ENCODE measurements at places on chromosomes 3 and 15.

DNA sequence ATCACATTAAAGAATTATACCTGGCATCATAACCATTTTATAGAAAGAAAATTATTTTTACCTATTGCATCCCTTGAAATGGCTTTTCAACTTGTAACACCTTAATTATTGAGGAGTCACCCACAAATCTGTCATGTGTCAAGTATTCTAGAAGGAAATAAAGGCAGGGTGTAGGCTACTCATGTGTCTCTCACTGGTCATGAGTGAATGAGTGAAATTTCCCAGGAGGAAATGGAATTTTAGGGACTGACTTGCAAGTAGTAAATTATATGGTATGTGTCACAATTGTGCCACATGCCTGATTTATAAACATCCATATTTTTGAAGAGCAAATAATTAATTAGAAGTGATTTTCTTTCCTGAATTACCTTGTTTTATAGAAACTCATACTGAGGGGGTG is 310.5 kb upstream of the ADAMTS9 start:
- DNase-seq, result no peak

GRCh38 chr15:98830034-98830634 is 177.5 kb downstream of the PGPEP1L start:
- no peak for DNase-seq

GRCh38 chr3:22372292-22373062 is 621.5 kb upstream of the ZNF385D start:
- DNase-seq, result peak; percentile 24

- DNase-seq, result no peak
Measured at GRCh38 chr3:126287171-126287535, 70.1 kb downstream of the KLF15 start.

DNA sequence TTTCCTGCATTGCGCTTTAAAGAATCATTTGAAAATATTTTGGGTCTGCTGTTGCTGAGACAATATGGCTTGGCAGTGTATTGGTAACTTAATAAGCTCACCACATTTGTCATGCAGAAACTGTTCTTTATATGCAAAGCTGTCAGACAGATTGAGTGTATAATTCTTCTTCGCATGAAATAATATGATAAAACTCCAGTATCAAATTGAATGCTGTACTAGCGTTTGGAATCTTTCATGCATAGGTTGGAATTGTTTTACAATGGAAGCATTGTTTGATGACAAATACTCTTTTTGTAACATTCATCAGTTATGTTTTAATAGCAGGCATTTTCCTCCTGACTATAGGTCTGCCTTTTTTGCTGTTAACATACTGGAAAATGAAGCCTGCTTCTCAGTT is 53.8 kb downstream of the RBMS3 start:
- no peak for DNase-seq

DNA sequence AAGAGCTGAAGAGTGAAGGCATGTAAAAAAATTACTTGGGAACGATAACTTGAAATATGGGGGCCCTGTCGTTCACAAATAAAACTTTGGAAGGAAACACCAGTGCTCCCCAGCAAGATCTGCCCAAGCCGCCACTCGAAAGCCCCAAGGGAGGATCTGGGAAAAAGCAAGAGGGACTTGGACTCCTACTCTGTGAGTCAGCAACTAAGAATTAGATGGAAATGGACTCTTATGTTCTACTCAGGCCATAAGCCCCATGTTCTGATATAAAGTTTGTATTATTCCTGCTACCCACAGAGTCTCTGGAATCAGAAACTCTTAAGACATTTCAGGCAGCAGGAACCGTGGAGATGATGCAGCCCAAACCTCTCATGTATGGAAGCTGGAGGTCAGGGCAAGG is 75.7 kb downstream of the ITGB5 start:
- DNase-seq, result peak; percentile 72

- DNase-seq, result no peak
Measured at GRCh38 chr3:144055604-144056003, 84.0 kb downstream of the DIPK2A start.

GRCh38 chr15:64877435-64877834 is 34.3 kb upstream of the ANKDD1A start:
- peak; percentile 70 for DNase-seq

- DNase-seq, result no peak
Measured at GRCh38 chr15:78358102-78358870, 18.1 kb downstream of the CRABP1 start.

- DNase-seq, result peak; percentile 51
Measured at GRCh38 chr3:129282727-129283327, 4.2 kb downstream of the HMCES start.

DNA sequence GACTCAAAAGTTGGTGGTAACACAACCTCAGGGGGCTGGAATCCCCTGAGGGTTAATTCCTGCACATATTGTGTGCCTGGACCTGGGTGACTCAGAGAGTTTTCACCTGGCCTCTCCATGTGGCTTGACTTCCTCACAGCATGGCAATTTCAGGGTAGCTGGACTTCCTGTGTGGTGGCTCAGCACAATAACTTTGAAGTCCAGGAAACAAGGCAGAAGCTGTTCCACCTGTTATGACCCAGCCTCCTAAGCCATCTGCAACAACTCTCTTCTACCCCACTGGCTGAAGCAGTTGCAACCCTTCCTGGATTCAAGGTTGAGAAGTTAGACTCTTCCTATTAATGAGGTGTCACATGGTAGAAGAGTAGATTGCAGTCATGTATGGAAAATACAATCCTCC is 58.4 kb downstream of the EDEM1 start:
- no peak for DNase-seq

GRCh38 chr3:101193957-101194356 is 126.4 kb downstream of the IMPG2 start:
- no peak for DNase-seq

DNA sequence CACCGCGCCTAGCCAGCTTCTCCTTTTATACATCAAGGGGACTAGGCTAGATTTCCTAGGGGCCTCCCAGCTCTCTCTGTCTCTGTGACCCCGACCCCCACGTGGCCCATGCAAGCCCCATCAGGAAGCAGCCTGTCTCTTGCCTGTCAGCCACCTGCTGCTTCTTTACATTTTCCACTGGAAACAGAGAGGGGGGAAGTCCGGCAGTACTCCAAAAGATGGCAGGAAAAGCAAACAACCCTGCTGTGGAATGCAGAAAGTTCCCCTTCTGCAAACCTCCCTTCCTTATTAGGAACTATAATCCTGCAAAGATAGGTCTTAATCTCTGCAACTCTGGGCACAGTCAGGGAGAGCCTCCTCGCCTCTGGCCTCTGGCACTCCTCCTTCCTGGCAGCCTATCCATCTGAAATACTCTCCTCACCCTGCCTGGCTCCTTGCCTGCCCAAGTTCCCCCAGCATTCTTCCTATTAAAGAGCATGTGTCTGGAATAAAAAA is 47.4 kb upstream of the HACD2 start:
- peak; percentile 58 for DNase-seq

DNA sequence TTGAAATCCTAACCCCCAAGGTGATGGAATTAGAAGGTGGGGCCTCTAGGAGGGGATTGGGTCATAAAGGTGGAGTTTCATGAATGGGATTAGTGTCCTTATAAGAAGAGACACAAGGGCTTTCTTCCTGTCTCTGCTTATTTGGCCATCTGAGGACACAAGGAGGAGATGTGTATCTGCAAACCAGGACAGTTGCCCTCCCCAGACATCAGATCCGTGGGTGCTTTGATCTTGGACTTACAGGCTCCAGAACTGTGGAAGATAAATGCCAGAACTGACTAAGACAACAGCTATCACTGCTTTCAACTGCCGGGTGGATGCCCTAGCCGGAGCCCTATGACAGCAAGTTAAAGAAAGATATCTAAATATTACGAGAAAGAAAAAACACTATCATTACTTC is 94.4 kb downstream of the CHRNA7 start:
- DNase-seq, result no peak

- no peak for DNase-seq
Measured at GRCh38 chr3:172643506-172644179, 67.2 kb downstream of the NCEH1 start.

DNA sequence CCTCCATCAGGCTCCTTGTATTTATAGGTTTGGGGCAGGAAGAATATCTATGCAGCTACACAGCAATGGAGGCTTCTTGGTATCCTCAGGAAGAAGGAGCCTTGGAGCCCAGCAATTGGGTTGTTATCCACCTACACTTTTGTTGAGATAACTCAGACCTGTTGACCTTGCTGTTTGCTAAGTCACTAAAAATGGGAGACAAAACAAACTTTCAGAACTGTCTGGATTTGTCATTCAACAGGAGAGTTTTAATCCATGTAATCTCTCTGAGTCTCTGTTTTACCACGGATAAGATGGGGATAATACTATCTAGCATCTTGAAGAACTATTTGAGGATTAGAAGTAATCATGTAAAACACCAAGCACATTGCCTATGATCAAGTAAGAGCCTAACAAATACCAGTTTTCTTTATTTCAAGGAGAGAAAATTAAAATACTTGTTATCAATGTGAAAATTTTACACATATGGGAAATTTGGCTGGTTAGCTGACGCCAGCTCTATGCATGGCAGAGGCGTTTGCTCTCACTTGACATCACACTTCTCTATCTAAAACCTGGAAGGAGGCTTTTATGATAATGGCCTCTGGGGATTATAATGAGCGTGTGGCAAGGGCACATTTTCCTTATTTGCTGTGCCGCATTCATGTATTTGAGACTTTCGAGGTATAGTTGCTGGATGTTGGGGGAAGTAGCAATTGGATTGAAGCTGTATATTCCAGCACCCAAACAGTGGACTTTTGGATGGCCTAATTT is 215.6 kb downstream of the PDCD6IP start:
- no peak for DNase-seq

DNA sequence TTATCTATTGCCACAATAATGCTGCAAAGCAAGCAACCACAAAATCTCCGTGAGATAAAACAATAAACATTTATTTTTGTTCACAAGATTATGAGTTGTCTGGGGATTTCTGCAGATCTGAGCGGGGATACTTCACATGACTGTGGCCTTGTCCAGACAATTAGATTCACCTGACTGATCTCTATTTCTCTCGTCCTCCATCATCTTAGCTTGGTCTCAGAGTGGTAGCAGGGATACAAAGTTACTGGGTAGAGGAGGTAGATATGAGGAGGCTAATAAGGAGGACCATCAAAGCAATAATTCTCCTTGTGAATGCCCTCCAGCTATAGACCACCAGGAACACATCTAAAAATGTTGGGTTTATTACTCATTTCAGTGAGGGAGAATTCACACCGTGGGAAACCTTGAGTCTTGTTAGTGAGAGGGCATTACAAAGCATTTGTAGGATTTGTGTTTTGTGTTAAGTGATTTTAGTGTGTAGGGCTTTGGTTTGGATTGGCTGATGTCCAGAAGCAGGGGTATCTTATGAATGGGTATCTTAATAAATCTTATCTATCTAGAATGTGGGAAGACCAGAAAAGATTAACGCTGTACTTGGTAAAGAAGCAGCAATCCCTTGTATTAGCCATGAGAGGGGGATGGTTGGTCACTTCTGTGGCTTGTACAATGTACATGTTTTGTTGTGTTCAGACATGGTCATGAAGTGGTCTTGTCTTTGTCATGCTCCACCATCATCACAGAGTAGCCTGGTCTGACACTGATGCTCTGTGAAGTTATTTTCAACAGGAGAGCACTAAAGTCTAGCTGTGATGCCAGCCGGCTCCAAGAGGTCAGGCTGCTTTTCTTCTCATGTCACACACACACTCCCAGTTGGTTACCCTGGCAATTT is 287.6 kb upstream of the STT3B start:
- no peak for DNase-seq

GRCh38 chr15:34132881-34133280 is 31.0 kb downstream of the PGBD4 start:
- no peak for DNase-seq

DNA sequence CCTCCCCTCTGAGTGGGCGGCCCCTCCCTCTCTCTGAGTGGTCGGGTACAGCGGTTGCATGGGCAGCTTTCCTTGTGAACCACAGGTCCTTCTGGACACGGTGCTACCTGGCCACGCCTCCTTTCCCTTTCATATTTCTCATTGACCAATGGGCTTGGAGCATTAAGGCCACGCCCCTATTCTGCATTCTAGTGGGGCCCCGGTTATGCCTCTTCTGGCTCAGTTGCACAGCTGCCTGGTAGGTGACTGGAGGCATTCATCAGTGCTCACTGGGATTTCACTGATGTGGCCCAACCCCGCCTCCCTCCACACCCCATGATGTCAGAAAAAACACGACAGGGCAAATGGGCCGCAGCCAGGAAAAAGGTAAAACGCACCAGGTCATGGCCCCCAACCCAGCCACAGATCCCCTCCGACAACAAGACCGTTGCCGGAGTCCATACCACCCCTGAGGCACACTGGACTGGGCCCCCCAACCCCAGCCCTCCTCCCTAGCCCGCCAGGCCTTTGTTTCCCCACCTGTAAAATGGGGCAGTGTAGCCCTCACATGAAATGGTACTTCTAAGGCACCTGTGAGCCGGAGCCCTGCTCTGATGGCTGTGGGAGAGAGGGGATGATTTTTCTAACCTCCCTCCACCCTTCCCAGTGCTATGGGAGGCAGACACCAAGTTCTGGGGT is 26.3 kb downstream of the NGRN start:
- DNase-seq, result peak; percentile 18

DNA sequence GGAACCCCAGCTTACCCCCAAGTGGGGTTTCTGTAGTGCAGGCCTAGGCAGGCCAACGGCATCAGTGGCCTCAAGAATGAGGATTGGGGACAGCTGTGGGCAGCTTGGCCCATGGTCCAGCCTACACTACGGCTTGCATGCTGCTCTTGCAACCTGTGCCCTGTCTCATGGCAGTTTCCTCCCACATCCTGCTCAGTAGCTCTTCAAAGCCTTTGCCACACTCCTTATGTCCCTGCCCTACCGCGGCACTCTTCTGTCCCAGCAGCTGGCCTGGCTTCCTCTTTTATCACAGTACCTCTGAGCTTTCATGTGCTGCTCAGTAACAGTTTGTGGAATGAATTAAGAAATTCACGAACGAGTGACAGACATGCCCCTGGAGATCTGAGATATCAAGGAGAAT is 431.0 kb downstream of the EPHB1 start:
- DNase-seq, result no peak

GRCh38 chr15:74174958-74175253 is 1.4 kb downstream of the ISLR start:
- DNase-seq, result no peak

DNA sequence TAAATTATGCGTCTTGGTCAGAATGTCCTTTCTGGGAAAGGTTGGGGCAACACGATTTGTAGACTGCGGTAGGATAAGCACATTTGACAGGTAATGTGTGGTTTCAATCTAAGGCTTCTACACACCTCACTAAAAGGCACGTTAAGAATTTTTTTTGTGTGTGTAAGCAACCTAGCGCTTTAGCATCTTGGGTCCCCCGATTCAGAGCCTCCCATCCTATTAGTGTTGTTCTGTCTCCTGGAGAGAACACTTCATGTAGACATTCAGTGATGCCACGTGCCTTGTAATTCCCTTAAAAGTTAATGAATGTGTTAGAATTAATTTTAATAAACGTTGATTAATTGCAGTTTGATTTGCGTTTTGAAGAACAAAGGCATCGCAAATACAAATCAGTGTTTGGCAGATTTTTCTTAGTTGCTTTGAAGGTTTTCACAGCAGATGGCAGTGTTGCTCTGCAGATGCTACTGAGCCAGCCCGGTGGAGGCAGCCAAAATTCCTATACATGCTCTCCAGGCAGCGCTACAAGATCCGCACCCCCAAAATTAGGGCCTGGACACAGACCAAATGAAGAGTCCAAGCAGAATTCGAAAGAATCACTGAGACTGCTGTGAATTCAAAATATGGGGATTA is 63.5 kb downstream of the OTOL1 start:
- DNase-seq, result peak; percentile 65

- no peak for DNase-seq
Measured at GRCh38 chr3:182971637-182972036, 8.7 kb downstream of the DCUN1D1 start.
